NCI-H2227 treated with DMSO at 0.1 percent for 48 hours (cell line): ENCODE measurements at places on chromosomes 7 and 10.

DNA sequence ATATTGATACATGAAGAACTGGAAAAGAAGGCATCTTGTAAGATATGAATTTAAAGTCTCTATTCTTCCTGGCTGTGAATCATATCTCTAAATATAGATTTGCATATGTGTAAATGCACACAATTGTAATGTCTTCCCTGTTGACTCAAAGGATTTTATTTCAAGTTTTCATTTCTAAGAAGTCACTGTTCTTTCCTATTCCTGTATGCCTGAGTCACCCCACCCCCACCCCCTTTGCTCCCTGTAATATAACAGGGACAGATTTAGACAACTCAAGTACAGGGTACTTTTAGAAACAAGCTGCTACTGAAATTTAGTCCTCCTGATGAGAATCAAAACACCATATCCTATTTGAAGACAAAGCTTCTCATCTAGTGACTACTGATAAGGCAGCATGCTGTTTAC is 43.0 kb upstream of the HECTD2 start:
- DNase-seq: no peak

GRCh38 chr7:36400036-36400435 is 10.4 kb downstream of the ANLN start:
- no peak for DNase-seq

DNA sequence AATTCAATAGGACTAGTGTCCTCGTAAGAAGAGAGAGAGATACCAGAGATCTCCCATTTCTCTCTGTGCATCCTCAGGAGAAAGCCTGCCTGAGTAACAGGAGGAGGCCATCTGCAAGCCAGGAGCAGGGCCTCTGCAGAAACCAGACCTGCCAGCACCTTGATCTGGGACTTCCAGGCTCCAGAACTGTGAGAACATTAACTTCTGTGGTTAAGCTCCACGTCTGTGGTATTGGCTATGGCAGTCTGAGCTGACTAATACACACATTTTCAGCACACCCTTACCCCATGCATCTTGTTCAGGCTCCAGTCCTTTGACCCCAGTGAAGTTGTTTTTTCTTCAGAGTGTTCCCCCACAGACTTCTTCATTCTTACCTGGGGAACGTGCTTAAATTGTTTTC is 3.1 kb upstream of the CRTAC1 start:
- no peak for DNase-seq

DNA sequence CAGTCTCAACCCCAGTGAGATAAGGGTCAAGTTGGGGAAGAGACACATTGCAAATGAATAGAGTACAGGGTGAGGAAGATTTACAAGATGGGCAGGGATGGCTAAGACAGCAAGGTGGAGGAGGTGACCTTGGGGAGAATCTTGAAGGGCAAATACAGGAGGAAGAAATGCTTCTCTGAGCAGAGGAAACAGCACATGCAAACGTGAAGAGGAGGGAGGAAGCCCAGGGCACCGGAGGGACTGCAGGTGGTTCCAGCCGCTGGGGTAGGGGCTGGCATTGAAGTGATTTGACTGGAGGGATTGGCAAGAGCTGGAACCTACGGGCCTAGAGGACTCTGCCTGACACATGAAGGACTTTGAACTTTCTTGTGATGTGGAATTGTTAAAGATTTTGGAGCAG is 14.6 kb downstream of the PLAU start:
- DNase-seq: no peak

- DNase-seq: no peak
Observed at GRCh38 chr10:63825111-63825510, 303.9 kb downstream of the REEP3 start.

GRCh38 chr7:156374335-156374734 is 266.2 kb upstream of the RNF32 start:
- no peak for DNase-seq

GRCh38 chr7:150415161-150416153 is 35.0 kb upstream of the GIMAP8 start:
- DNase-seq: no peak
